ENCODE measurements at places on chromosomes 1 and 21.

- peak; percentile 27 for DNase-seq
These were observed at the start of gene GPR52 for GRCh38 chr1:174447866-174448530. Gene GPR52 (plus strand): TSS chr1:174447964. CDS start chr1:174448112, 148 bp downstream.

DNA sequence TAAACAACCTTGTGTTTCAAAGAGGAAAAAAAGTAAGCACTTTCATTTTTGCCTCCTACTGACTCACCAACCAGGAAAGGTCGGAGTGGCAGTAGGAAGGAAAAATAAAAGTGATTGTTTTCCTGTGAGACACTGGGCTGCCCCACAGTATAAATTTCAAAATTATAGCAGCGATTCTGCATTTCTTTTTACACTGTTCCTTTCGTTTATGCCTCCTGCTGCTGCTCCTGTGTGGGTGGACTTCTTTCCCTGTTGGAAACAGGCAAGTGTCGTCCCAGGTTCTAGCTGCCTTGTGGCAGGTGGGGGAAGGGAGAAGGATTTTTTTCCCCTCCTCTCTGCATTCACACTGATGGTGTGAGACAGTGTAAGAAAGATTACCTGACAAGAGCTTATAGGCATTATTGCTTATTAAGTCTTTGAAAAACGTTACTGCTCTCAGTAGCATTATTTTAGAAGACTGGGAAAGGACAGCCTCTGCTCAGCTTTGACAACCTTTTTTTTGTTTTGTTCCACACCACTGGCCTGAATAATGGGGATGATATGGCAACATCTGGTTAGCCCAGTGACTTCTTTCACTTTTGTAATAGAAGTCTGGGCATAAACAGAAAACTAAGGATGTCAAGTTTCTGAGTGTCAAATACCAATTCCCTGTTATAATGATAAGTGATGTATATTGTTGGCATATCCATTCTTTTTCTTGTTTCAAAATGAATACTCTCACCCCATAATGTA lies 77.9 kb downstream of the NEK7 start:
- DNase-seq, result no peak

GRCh38 chr21:46661642-46662366 lies 26.3 kb downstream of the PRMT2 start:
- DNase-seq, result no peak

DNA sequence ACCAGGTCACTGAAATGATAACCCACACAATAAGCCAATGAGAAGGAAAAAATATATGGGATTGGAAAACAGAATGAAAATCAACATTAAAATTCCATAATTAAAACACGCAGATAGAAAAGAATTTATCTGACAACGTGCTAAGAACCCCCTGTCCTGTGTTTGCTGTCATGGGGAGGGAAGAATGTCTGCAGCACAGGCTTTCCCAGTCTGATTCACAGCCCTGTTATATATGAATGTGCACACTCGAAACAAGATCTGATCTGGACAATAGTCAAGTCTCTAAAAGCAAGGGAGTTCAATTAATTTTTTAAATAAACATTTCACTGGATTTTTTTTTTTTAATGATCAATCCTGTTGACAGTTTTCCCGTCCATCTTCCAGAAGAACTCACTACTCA lies 220.0 kb downstream of the RERE start:
- no peak for DNase-seq

GRCh38 chr1:59011663-59012062 lies 227.8 kb upstream of the JUN start:
- DNase-seq, result no peak

- no peak for DNase-seq
These were observed 3.3 kb upstream of the AGPAT3 start for GRCh38 chr21:43861706-43862105.

DNA sequence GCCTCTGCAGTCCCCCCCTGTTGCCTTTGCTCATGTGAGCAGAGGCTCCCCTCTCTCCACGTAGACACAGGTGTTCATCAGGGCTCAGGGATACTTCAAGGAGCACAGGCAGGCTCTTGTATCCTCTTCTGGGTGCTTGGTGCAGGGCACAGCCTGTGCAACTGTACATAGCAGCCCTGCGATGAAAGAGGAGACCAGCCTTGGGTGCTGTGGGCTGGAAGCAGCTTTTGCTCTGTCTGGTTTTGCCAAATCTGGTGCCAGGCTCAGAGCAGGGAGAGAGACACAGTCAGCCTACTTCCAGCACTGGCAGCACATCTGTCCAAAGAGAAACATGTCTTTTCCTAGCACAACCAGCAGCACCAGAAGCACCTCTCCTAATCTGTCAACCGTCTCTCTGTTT lies 132.1 kb downstream of the ETS2 start:
- no peak for DNase-seq

DNA sequence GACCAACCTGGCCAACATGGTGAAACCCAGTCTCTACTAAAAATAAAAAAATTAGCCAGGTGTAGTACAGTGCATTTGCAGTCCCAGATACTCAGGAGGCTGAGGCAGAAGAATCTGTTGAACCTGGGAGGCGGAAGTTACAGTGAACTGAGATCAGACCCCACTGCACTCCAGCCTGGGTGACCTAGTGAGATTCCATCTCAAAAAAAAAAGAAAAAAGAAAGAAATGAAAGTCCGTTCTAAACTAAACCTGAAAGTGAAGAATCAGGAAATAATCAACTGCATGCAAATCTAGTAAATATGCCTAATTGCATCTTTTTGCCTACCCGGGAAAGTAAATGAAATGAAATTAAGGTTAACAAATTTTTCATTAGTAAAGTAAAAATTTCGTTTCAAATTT lies 99.6 kb downstream of the ZZZ3 start:
- DNase-seq, result no peak

DNA sequence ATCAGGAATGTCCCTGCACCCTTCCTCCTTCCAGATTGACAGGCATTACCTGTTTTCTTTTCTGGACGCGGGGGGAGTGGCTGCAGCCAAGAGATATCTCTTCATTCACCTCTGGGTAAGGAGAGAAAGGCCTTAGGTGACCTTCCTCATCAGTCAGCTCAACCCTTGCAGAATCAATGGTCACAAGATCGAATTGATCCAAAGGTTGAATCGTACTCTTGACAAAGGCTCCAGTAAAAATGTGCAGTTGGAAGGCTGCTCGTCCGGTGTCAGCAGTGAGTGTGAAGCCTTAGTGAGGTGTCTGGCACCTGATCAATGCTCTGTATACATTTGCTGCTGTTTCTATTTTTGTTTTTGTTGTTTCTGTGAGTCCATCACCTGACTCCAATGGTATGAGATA lies 282.6 kb upstream of the AJAP1 start:
- no peak for DNase-seq

DNA sequence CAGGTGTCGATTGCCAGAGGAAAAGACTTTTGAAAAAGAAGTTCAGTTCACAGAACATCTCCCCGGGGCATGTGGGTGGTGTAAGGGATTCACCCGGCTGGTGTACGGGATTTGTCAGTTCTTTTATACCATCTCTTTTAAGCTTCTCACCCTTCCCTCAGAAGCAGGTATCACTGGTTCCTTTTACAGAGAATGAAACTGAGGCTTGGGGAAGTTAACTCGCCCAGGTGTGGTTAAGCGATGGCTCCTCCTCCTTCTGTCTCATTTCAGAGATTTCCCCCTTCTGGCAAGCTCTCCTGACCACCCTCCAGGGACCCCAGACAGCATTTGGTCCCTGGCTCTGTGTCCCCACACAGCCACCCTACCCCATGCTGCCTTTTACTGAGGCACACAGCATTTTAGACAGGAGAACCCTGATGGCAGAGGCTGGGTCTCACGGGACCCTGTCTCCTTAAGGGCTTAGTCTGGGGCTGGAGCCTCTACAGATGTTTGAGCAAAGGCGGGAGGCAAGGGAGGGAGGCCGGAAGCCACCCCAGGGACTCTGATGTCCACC lies 2.8 kb upstream of the ECE1 start:
- no peak for DNase-seq

DNA sequence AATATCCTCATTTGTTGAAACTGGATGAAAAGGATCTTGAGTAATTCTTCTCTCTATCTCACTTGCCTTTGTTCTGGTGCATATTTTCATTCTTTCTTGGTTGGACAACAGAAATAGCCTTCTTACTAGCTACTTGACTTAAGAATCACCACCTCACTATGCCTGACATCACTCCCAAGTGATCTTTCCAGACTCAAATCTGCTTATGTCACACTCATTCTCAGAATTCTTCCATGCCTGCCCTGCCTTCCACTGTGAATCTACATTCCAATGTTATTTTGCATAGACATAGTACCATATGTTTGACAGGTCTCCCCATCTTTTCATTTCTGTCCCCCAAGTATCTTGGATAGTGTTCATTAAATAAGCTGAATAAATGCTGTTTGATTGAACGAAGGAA lies 78.5 kb upstream of the DPYD start:
- no peak for DNase-seq

DNA sequence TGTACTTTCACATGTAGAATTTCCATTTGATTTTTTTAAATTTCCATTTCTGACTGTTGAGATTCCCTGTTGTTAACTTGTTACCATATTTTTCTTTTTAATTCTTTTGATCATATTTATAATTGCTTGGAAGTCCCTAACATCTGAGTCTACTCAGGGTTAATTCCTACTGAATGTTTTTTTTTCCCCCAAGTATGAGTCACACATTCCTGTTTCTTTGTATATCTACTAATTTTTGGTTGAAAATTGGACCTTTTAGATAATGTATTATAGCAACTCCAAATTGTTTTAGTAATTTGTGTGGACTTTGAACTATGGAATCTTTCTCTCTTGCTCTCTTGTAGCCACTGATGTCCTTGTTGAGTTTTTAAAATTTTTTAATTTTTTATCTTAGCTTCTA lies 54.6 kb downstream of the STXBP3 start:
- no peak for DNase-seq

DNA sequence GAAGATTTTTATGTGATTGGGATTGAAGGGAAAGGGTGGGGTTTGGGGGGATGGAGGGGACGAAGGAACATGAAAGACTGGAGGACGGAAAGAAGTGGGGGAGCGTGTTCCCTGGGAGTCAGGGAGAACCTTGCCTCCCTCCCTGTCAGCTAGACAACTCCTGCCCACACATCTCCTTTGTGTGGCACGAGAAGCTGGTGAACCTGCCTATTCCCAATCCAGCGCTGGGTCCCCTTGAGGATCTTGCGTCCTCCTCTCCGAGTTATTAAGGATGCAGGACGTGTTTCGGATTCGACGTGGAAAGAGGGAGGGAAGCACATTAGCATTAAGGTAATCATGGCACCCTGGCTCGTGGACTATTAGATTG lies 1.4 kb downstream of the LRRC7 start:
- DNase-seq, result no peak

GRCh38 chr21:38851101-38851500 lies 45.4 kb downstream of the ETS2 start:
- no peak for DNase-seq

DNA sequence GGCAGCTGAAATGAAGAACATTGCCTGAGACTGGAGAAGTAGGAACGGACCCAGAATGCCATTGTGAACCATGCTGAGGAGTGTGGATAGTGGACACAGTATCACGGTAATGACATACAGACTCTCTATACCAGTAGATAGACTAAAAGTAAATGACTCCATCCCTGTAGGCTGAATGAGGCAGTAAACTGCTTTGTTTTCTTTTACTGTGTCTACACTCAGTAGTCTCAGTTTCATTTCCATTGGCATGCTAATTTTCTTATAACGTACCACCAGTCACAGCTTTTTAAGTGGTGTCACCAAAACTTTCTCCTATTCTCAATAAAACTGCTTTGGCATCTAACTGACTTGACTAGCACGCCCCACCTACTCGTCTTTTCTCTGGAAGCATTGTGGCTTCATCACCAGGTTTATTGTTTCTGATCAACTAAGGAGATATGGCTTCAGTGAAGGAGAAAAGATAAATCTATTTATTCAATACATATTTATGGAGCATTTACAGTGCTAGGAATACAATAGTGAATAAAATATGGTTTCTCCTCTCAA lies 8.4 kb upstream of the ZNF697 start:
- no peak for DNase-seq

GRCh38 chr1:20228314-20228825 lies 42.1 kb upstream of the PLA2G2C start:
- DNase-seq, result no peak

DNA sequence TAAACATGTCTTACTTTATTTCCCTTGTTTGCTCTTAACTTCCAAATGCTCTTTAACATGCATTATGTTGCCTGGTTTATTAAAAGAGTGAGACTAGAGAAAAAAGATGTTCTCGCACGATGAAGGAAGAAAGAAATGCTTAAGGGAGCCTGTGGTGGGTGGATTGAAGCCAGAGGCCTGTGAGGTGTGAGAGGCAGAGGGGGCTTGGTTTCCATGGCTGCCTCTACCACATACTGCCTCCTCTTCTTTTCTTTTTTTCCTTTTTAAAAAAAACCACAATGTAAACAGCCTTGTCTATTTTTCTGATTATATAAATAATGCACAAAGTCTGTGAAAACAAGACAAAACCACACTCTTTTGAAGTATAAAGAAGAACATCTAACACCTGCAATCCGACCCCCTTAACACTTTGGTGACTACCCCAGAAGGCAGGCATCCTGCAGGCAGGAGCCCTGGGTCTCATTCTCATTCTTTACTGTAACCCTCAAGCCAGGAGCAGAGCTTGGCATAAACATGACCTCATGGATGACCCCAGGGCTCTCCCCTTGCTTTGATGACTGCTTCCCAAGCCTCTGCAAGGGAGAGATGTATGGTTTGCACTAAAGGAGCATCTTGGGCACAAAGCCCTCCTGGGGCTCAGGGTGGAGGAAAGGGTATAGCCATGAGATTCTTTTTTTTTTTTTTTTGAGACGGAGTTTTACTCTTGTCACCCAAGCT lies 10.1 kb upstream of the PARP1 start:
- DNase-seq, result no peak

DNA sequence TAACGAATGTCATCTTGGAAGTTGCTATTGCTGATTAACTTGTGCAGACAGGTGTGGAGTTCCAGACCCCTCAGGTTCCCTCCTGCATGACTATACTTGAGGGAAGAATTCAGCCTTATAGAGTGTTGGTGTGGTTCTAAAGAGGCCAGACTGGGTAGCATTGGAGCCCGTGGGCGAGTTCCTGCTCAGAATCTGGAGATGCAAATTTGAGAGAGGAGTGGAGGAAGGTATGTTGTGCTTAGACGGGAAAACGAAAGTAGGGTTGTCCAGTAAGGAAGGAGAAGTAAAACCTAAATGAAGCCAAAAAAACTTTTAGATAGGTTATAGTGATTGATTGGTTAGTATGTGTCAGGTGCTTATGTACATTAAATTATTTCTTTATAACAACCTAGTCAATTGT lies 79.2 kb downstream of the ZNF326 start:
- no peak for DNase-seq

DNA sequence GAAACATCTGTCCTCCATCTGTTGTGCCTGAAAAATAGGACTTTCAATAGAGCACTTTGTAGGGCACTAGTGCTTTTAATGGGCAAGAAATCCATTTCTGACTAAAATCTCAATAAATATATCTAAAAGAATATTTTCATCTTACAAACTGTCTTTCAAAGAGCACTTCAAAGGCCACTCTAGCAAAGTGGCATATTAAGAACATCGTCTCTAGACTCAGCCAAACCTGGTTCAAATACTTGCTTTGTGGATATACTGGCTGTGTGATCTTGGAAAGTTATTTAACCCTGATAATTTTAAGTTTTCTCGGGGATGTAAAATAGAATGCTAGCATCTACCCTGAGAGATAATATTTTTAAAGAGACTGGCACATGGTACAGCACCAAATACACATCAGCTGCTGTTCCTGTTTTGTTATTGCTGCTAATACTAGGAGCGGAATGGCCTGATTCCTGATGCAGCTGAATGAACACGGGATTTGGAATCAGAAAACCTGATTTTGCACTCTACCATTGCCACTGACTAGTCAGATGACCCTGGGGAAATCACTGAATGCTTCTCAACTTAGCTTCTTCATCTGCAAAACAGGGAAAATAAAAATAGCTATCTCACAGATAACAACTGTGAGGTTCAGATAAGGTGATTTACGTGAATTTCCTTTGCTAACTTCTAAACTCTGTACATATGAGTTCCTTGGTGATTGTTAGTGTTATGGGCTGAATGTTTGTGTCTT lies 25.2 kb upstream of the LRRC8C start:
- DNase-seq, result no peak

Data from chondrocyte (in vitro differentiated cells).